ENCODE measurements at places on chromosomes 5 and 9.

- no peak for DNase-seq
Measured at GRCh38 chr5:102231693-102232619, 64.1 kb downstream of the SLCO4C1 start.

DNA sequence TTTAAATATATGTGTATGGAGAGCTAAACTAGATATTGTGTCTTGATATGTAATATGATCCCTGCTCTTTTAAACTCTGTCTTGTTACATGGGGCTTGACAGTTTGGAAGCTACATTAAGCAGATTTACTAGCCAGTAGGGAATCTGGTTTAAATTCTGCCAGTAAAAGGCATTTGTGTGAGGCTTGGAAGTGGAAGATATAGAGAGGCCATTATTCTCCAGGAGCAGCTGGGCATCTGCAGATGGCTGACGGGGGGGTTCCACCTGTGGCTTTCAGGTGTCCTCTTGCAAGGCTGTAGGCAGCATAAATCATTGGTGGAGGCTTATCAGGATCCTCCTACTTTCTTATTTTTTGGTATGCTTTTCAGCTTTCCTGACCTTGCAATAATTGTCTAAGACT lies 179.1 kb upstream of the FBXL7 start:
- no peak for DNase-seq

GRCh38 chr5:56409331-56410190 lies 176.4 kb upstream of the ANKRD55 start:
- DNase-seq = no peak

DNA sequence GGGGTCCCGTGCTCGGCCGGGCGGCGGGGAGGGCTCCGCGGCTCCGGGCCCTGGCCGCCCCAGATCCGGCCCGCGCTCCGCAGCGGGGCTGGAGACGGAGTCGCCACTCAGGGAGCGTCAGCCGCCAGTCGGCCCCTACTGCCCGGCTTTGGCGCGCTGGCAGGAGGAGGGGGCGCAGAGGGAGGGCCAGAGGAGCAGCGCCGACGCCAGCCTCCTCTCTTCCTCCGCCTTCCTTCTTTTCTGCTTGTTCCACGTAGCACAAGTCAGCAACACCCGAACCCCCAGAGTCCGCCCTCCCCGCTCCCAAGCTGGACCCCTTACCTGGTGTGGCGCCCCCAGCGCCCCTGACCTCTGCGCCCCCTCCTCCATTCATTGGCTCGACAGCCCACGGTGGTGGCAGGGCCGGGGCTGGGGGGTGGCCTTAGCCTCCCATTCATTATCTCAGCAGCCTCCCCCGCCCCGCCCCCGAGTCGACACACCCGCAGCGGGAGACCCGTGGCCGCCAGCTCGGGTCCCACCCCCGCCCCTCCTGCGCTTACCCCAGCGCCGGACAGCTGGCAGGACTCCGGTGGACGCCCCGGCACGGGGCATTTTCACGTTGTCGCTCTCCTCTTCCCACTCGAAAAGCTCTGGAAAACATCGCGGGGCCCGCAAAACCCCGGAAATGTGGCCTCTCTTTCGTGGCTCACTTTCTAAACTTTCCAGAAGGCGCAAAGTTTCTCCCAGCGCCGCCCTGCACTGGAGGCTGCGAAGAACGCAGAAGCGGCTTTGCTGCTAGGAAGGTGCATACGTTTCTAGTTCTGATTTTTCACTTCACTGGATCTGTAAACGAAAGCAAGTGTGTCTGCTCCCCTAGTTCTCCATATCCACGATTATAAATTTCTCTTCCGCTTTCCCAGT lies at the start of gene LPAR1:
Gene LPAR1, minus strand, starts transcription at position 140 of the 900 bp plus-strand sequence. CDS start 66,353 bp downstream, outside the sequence.
- peak; percentile 34 for DNase-seq

- DNase-seq = peak; percentile 91
Measured at GRCh38 chr5:179870403-179870903, 11.8 kb upstream of the MRNIP start.

- no peak for DNase-seq
Measured at GRCh38 chr9:76818271-76818670, 54.0 kb downstream of the PCA3 start.

DNA sequence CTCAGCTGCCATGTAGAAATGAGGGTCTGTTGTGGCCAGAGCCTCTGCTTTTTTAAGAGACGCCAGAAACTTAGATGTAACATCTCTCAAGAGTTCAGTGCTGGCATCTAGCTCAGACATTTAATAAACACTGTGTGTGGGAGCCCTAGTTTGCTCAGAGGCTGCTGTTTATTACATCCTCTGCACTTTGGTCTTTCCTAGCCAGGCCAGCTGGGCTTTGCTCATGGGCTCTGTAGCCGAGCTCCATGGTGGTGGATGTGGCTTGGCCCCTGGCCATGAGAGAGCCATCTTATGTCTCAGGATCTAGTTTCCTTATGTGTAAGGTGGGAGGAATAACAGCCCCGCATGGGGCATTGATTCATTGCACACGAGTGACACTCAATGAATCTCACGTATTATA lies 30.0 kb downstream of the ARHGEF37 start:
- DNase-seq = peak; percentile 47

Data from HuH-7 (cell line).